Dermis lymphatic vessel endothelial cell (primary cell): ENCODE measurements at places on chromosomes 4 and X. TPM values are rescaled to one million over a fixed set of nuclear protein-coding genes. Genes with fewer than 3 reads are reported as not detected.

TRAM1L1 gene
- 0.22 and 1.0 TPM in 2 replicates for total RNA-seq

MAGEB2 gene
- not detected in 2 replicates for total RNA-seq

CTAG2 gene
- total RNA-seq, result not detected in 2 replicates

AKAP14 gene
- not detected in 2 replicates for total RNA-seq

DMRTC1 gene
- total RNA-seq, result not detected in 2 replicates

TRPC5OS gene
- not detected in 2 replicates for total RNA-seq

ARL9 gene
- not detected in 2 replicates for total RNA-seq

USP17L25 gene
- not detected in 2 replicates for total RNA-seq

ARMCX5 gene
- total RNA-seq, result 21.9 and 28.1 TPM in 2 replicates

LRCH2 gene
- total RNA-seq, result 11.5 and 14.3 TPM in 2 replicates

DCLK2 gene
- 2.4 and 4.2 TPM in 2 replicates for total RNA-seq
